ENCODE measurements at places on chromosomes 1 and 21. TPM values are rescaled to one million over a fixed set of nuclear protein-coding genes. Genes with fewer than 3 reads are reported as not detected.

The TSPEAR gene
- total RNA-seq: not detected

The SERPINC1 gene
- total RNA-seq: not detected

The APCS gene
- not detected for total RNA-seq

The SHCBP1L gene
- not detected for total RNA-seq
